ENCODE measurements at places on chromosomes 2 and 18.

GRCh38 chr2:164841719-164842623, at the start of gene COBLL1:
Gene COBLL1, minus strand, starts transcription at chr2:164841823. Its CDS starts 627 bp downstream, at chr2:164841196.
- DNase-seq: no peak

GRCh38 chr2:234377761-234378391, 119.0 kb downstream of the ARL4C start:
- DNase-seq: no peak

DNA sequence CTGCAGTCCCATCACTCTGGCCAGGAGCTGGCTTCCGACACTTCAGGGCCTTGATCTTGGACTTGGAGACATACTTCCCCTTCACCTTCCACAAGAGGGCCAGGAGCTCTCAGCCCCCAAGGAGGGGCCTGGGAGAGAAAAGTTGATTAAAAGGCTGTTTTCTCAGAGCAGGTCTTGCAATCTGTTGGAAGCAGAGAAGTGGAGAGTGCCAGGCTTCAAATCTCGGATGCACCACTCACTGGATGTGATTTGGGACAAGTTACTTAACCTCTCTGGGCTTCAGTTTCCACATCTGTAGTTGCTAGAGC, 255.3 kb downstream of the CYP26B1 start:
- DNase-seq: no peak

GRCh38 chr2:157897106-157897971, 21.2 kb upstream of the ACVR1 start:
- DNase-seq: no peak

DNA sequence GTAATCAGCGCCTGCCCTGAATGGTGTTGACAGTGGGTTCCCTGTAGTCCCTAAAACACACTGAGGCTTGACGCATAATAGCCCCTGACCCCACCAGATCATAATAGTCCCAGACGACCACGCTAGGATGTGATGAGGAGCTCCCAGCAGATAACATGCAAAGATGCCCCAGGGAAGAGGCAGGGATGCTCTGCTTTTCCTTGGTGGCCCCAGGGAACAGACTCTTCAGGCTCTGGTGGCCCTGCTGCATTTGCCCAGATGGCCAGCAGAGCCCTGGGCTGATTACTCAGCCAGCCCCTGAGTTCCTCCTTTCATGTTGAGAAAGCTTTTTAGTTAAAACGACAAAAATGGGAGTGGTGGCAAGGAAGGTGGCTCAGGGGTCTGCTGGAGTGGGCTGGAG, 5.9 kb upstream of the NCKAP5 start:
- DNase-seq: no peak

DNA sequence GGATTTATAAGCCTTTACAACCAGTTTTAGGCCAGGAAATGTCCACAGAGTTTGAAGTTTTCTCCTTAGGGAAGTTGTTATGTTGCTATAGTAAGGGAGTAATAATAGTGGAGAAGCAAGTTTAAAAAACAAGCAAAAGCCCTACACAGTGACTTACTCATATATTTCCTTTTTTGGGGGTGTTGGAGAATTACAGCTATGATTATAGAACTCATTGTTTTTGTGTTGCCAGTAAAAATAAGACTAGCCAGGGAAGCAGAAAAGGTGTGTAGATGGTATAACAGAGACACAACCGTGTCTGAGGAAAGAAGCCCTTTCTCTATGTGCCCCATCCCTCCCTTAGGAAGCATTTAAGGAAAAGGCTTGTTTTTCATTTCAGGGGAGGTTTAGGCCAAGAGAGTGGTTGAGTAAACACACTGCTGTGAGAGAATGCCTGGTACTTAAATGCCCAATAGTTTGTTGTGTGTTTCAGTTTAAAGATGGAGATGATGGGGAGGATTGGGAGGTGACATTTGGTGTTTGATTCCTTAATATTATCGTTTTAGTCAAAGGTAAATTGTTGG, 2.3 kb downstream of the VAPA start:
- no peak for DNase-seq

GRCh38 chr2:177334940-177335543, 57.5 kb upstream of the AGPS start:
- DNase-seq: no peak

- no peak for DNase-seq
Observed at GRCh38 chr18:48676346-48676745, 137.5 kb downstream of the CTIF start.

GRCh38 chr2:233679196-233679595, 2.5 kb upstream of the UGT1A7 start:
- DNase-seq: no peak

DNA sequence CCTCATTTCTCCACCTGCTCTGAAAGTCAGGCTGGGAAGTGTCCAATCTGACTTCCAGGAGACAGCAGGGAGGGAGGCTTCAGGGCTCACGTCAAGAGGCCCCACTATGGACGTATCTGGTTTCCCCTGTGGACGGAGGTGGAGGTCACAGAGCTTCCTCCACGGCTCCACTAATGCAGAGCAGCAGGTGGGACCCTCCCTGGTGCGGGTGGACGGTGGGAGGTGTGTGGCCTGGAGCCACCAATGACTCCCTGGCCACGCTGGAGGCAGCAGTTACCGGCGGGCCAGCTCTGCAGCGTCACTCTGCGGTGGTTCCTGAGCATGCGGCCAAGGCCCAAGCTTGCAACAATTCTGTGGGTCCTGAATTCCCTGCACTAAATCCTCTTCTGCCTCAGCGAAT, 9.0 kb downstream of the CRACDL start:
- no peak for DNase-seq

DNA sequence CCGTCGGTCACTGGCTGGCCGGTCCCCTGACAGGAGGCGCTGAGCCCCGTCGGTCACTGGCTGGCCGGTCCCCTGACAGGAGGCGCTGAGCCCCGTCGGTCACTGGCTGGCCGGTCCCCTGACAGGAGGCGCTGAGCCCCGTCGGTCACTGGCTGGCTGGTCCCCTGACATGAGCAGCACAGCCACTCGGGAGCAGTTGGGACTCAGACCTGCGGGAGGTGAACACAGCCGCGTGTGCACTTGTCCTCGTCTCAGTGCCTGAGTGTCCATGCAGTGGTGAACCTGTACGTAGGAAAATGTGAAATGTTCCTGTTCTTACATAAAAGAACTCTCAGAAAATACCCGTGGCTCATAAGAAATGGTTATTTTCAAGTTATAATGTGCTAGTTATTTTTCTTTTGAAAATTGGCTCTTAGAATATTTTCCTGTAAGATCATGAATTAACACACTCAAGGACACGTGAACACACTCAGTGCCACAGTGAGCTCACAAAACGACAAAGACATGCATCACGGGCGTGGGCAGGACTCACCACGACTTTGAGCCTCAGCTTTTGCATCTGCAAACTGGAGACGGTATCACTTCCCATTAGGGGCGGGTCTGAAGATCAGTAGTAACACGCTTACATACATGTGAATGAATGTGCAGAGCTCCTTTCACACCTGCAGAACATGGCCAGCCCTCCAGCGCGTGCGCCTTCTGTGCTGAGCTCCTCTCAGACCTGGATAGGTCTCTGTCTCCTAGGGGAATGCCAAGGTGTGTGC, 21.1 kb upstream of the NFATC1 start:
- DNase-seq: no peak

- peak; percentile 94 for DNase-seq
Observed at GRCh38 chr18:12990967-12991820, at the start of gene CEP192. Gene CEP192, plus strand, starts transcription at chr18:12991362. Its CDS starts 8,063 bp downstream, at chr18:12999425.

DNA sequence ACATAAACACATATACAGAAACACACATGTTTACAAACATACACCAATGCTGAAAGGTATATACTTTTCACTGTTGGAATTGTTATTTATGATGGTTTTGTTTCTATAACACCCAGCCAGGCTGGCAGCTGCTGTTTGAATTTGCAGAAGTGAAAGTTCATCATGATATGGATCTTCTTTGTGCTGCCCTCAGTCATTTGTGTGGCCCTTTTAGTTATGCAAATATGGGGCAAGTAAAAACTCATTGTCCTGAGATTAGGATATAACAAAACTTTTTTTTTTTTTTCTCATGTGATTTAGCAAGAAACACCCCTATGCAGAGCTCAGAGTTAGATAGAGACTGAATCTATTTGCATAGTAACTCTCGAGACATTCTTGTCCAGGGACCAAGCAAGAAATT, 714.1 kb downstream of the KCNJ3 start:
- no peak for DNase-seq

DNA sequence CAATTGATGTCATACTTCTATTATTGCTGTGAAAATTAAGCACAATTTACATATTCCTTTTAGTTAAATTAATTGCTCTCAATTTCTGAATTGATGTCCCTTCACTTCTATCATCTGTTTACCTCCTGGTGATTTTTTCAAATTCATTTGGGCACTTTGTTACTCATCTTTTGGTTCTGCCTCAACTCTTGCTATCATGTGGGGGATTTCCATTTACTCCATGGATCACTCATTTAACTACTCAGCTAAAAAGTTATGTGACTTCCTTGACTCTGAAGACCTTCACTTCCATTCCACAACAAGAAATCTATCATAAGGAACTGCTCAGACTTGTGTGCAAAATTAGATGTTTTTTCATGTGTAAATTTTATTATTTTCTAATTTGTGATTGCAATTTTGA, 126.2 kb downstream of the EHBP1 start:
- no peak for DNase-seq

GRCh38 chr2:65396348-65397026, 35.9 kb downstream of the SPRED2 start:
- no peak for DNase-seq

- DNase-seq: no peak
Observed at GRCh38 chr2:157428500-157429175, 15.3 kb downstream of the CYTIP start.

- no peak for DNase-seq
Observed at GRCh38 chr2:105299290-105299689, 30.2 kb downstream of the TGFBRAP1 start.

- DNase-seq: no peak
Observed at GRCh38 chr2:85695121-85695520, 963 bp downstream of the GNLY start.

DNA sequence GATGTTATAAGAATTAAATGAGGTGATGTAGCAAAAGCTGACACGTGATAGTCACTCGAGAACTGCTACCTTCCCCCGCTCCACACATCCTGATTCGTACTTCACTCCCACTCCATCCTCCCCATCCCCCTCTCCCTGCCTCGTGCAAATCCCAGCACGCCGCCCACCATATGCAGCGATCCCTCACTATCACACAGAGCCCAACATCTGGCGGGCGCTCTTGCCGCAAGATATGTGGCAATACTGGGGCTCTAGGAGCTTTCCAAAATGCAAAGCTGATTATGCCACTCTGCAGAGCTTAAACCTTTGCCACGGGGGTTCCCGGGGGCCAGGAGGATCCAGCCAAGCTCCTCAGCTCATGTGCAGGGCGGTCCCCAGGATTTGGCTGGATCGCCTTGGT, 37.4 kb downstream of the DNMT3A start:
- no peak for DNase-seq

DNA sequence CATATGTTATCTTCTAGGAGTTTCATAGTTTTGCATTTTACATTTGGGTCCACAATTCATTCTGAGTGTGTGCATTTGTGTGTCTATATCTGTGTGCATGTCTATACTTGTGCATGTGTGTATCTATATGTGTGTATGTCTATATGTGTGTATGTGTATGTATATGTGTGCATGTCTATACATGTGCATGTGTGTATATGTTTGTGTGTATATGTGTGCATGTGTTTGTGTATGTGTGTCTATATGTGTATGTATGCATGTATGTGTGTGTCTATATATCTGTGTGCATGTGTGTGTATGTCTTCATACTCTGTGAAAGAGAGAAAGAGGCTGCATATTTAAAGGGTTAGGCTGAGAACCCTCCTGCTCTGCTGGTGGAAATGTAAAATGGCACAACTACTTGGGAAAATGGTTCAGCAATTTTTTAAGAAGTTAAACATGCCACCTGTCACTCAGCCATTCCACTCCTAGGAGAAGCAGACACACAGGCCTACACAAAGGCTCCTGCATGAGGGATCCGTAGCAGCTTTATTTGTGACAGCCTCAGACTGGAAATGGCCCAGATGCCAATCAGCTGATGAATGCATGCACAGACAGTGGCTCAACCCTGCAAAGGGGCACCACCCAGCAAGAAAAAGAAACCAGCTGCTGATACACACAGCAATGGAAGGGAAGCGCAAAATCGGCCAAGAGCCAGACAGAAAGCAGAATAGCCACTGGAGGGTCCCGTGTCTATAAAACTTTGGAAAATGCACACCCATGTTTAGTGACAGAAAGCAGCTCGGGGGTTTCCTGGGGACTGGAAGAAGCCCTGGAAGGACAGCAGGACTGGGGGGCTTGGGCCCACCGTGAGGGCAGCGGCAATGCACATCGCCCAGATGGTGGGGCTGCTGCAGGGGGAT, 146.8 kb downstream of the SEPTIN10 start:
- DNase-seq: no peak

GRCh38 chr18:48085781-48086487, 155.5 kb upstream of the SMAD2 start:
- no peak for DNase-seq

- DNase-seq: no peak
Observed at GRCh38 chr2:47031909-47032668, 116.5 kb upstream of the MCFD2 start.

- no peak for DNase-seq
Observed at GRCh38 chr2:128354726-128355470, 36.2 kb upstream of the HS6ST1 start.

- no peak for DNase-seq
Observed at GRCh38 chr2:32668254-32668653, 40.4 kb downstream of the TTC27 start.

- DNase-seq: no peak
Observed at GRCh38 chr2:102761763-102762162, at the start of gene TMEM182. Gene TMEM182, plus strand, starts transcription at chr2:102762031. Its CDS starts 187 bp downstream, at chr2:102762218.

All from stimulated activated CD8-positive, alpha-beta memory T cell treated with anti-CD3 and anti-CD28 coated beads, Interleukin-2, amount 100 ng/mL, for 1 hour (primary cell).